ENCODE measurements at places on chromosomes 16 and 17.

- peak; percentile 47 for DNase-seq
Measured at GRCh38 chr16:67177743-67178699, 5.7 kb downstream of the MATCAP1 start.

DNA sequence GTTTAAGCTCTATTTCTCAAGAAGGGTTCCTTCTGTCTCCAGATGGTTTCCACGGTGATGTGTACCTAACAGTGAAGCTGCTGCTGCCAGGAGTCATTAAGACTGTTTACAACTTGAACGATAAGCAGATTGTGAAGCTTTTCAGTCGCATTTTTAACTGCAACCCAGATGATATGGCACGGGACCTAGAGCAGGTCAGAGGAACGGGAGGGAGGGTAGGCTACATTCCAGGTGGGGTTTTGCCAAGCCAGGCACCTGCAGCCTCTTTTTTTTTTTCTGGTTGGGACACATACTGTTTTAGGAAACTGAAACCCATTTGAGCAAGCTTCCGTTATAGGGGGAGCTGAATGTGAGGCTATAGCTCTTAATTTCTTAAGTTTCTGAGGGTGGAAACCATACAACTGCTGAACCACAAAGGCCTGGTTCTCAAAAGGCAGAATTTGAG is 10.6 kb downstream of the LIG3 start:
- DNase-seq, result peak; percentile 79

GRCh38 chr16:24689128-24689527 is 40.3 kb upstream of the TNRC6A start:
- peak; percentile 21 for DNase-seq

- DNase-seq, result no peak
Measured at GRCh38 chr16:75096656-75097055, 19.9 kb downstream of the LDHD start.

DNA sequence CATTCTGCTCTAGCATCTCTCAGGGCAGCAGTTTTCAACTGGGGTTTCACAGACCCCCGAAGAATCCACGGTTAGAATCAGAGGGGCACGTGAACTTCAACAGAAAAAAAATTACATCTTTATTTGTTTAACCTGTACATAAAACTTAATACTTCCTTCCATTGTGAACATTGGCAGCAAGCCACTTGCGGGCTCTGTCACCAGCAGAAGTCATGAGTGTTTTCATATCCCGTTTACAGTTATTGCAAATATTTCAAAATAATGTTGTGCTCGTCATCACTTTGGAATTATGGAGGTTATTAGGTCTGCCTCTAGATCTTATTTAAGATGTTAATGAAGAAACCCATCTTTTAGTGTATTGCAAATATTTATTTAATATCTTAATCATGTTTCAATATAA is 109.8 kb downstream of the SDR42E1 start:
- no peak for DNase-seq

GRCh38 chr17:59641799-59642484 is 22.2 kb downstream of the CLTC start:
- peak; percentile 39 for DNase-seq

- no peak for DNase-seq
Measured at GRCh38 chr16:51243936-51244436, 92.9 kb upstream of the SALL1 start.

- no peak for DNase-seq
Measured at GRCh38 chr17:77490361-77491183, 349.8 kb downstream of the SEC14L1 start.

DNA sequence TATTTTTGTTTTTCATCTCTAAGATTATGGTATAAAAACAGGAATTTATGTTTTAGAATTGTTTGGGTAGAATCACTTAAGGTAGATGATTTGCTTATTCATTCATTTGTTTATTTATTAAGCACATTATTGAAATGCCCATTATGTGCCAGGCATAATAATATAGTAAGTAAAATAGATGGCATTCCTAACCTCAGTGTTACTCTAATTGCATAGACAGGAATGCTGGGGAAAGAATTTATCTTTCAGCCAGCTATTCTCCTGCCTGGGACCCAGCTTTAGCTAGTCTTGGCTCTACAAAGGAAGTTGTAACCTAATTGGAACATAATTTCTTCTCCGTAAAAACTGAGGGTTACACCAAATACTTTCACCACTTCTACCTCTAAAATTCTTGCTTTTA is 44.6 kb downstream of the NFAT5 start:
- no peak for DNase-seq

- no peak for DNase-seq
Measured at GRCh38 chr16:21701271-21701670, 37.5 kb downstream of the OTOA start.

DNA sequence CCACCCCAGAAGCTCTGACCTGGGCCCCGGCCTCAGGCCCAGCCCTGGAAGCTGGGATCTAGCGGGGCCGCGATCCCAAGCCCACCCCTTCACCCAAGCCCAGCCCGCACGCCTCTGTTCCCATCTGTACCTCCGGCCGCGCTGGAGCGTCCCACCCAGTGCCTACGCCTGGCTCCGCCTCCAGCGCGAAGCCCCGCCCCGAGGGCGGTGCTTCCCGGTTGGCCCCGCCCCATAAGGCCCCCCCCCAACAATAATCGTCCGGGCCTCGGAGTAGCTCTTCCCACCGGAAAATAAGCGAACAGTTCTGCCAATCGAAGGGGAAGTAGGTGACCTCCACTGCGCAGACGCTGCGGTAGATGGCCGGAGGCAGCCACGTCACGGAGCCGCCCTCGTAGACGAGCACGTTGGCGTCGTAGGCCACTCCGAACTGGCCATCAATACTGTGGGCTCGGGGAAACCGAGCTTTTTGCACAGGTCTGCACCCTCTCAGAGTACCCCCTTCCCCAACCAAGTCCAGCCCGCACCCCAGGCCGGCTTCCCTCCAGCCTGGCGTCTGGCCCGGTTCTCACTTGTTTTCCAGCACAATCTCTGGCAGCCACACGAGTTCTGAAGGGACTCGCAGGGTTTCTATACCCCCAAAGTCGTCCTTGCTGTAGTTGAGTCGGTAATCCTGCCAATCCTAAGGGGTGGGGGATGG is 1.1 kb downstream of the CHRNE start:
- DNase-seq, result peak; percentile 83

GRCh38 chr16:27471661-27472060 is 69.7 kb downstream of the IL21R start:
- DNase-seq, result peak; percentile 3

DNA sequence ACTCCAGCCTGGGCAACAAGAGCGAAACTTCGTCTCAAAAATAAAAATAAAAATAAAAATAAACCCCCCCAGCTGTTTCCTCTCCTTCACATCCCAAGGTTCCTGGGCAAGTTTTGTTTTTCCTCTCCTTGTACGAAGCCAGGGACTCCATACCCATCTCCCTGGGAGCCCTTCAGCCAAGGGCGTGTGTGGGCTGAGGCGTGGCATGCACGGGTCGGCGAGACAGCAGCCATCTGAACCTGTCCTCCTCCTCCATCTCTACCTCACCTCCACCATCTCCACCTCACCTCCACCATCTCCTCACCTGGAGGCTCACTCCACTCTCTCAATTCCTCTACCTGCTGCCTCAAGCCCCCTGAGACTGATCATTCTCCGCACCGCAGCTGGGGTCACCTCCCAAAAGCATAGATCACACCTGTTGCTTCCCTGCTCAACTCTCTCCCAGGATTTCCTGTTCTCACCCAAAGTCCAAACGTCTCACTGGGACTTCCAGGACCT is 16.9 kb downstream of the AANAT start:
- DNase-seq, result no peak

DNA sequence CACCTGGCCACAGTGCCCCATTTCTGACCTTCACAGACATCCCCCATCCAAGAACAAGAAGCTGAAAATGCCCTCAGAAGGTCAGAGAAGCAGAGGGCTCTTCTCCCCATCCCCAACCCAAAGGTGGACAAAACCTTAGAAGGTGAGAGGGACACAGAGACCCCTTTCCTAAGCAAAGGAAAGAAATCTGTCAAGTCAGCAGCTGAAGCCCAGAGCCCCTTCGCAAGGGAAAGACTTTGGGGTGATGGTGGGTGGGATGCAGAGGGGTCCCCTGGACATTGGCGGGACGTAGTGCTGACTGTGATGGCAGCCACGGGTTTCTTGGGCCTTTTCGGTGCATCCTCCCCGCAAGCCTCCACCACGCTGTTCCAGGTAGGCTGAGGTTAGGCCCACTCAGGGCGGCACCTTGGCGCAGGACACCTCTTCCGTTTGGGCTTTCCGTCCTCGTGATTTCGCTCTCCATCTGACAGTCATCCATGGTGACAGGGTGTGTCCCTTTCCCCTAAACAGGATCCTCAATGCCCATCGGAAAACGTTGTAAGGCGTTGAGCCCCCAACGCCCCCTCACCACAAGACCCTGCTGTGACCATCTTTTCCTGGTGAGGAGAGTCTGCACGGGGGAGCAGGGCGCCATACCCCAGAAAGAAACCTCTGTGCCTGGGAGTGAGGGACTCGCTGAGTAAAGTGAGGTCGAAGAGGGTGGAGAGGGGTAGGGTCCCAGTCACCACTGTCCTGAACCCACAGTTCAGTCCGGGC is 10.7 kb upstream of the GSDMA start:
- DNase-seq, result no peak

GRCh38 chr16:85667841-85668413 is 20.8 kb downstream of the GINS2 start:
- no peak for DNase-seq

- no peak for DNase-seq
Measured at GRCh38 chr16:30533748-30534367, 800 bp downstream of the ZNF747 start.

DNA sequence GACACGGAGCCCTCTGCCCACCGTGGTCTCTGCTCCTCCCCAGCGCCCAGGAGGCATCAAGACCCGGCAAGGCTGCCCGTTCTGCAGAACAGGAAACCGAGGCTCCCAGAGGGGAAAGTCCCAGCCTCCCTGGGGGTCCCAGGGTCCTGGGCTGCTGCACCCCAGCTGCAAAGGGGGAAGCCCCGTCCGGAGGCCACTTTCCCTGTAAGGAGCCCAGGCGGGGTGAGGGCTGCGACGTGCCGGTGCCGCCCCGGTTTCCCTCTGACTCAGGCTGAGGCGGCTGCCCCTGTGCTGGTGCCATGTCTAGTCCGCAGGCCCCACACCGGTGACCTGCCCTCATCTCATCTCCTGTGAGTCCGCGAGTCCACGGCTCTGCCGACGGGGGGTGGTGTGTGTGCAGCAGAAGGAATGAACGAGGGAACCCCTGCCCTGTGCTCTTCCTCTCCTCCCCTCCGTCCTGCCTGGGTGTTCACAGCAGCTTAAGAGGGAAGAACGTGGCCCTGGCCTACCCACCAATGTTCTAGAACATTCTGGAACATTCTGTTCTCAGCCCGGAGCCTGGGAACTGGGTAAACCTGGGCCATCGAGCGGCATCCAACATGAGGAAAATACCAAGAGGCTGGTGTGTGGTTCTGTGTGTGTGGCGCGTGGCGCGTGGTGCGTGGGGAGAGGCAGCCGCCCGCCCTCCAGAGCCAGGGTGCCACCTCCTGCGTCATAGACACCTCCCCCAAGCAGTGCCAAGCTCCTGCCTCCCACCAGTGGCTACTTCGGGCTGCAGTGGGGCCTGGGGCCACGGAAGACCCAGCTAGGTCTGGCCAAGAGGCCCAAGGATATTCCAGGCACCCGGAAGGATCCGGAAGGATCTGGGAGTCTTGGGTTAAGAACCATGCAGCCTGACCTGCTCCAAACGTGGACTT is 7.0 kb upstream of the CBFA2T3 start:
- no peak for DNase-seq

- no peak for DNase-seq
Measured at GRCh38 chr17:56793531-56793930, 40.2 kb downstream of the C17orf67 start.

DNA sequence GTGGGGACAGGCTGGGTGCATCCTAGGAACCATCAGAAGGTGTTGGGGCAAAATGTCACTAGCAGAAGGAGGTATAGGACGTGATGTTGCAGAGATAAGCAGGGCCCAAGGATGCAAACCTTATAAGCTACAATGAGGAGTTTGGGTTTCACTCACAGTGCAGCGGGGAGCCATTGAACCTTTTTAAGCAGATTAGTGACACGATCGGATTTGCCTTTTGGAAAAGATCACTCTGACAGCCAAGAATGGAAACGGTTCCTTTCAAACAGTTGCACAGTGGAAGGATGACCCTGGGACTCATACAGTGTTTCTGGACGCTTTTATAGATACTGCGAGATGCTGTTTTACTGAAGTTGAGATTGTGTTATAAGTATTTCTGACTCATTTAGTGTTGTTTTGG is 131.8 kb upstream of the CACNG3 start:
- DNase-seq, result no peak

- DNase-seq, result no peak
Measured at GRCh38 chr17:46879101-46879500, 27.7 kb downstream of the WNT9B start.

DNA sequence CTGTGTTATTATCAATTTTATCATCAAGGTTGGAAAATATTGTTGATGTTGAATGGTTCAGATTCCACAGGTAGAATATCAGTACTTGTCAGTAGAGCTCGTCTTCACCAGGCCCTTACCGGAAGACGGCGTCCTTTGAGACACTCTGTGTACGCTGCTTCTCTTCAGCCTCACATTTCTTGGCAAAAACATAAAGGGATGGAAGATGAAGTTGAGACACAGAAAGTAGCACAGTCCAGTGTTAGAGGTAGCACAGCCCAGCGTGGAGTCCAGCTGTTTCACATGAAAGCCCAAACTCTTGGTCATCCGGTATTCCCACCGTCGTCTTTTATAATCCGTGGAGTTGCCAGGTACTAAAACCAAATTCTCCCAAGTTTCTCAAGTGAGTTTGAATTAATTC is 30.4 kb downstream of the ATP2C2 start:
- no peak for DNase-seq

DNA sequence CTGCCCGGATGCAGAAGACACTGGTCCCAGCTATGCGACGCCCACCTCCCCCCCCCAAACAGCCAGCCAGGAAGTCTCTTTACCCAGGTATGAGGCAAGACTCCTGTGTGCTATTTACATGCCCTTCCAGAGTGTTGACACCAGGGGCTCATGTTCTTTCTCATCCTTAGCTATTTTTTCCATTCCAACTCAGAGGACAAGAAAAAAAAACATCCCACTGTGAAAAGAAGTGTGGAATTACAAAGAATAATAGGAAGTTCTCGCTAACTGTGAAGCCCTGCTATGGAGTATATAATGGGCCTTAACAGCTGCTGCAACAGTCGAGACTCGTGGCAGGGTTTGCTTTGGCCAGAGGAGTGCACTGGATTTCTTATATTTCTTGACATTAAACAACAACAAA is 584.9 kb downstream of the CDH13 start:
- no peak for DNase-seq

- no peak for DNase-seq
Measured at GRCh38 chr16:68972013-68972412, 128.7 kb downstream of the TANGO6 start.

All from inflammatory macrophage treated with lipopolysaccharide for 4 hours (primary cell).